Right renal cortex interstitium (tissue), 3 donors: ENCODE measurements at places on chromosomes 12 and 14. TPM values are rescaled to one million over a fixed set of nuclear protein-coding genes. Genes with fewer than 3 reads are reported as not detected.

DNA sequence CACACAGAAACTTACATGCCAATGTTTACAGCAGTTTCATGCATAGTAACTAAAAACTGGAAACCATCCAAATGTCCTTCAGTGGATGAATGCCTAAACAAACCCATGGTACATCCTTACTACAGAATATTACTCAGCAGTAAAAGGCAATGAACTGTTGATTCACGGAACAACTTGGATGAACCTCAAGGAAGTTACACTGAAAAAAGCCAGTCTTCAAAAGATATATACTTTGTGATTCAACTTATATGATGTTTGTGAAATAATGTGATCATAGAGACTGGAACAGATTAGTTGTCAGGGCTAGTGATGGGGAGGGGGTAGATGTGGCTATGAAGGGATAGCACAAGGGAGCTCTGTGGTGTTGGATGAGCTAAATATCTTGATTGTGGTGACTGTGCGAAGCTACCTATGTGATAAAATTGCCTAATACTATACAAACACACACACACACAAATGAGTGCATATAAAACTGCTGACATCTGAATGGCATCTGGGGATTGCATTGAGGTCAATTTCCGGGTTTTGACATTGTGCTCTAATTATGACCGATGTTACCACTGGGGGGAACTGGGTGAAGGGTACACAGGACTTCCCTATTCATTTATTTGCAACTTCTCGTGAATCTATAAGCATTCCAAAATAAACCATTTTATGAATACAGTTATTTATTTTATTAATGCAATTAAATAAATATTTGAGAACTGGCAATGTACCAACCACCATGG lies 94.3 kb downstream of the RIN3 start:
- DNase-seq = no peak

DNA sequence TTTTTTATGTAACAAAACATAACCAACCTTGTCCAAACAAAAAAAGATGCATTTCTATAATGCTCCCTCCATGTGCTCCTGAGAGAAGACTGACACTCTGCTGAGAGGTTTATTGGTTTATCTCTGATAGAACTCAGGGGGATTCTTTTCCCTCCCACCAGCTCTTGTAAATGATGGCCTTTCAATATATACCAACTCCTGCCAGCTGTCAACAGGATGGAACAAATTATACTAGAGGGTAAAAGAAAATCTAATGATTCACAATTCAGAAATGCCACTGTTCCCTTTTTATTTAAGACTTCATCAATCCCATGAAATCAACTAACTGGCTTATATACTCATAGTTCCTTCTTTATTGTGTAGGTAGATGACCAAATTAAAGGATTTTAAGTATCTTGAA lies 25.4 kb downstream of the PSMC1 start:
- DNase-seq = no peak

DNA sequence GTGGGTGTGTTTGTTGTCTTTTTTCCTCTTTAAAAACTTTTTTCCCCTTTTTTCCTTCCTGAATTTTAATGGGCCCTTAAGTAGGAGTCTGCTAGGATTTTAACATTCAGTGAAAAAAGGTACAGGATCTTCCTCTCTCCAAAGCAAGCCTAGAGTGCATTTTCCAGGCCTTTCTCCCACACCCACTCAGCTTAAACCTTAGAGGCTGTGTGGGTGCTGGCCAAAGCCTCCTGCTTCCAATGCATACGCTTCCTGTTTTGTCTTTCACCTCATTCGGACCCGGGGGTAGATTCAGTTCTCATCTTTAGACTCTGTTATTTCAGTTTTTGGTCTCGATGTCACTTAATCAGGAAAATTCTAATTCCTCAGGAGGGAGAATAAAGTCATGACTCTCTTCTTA lies 51.2 kb downstream of the TMEM30B start:
- DNase-seq = no peak

GRCh38 chr12:96549341-96549740 lies 60.0 kb downstream of the CFAP54 start:
- no peak for DNase-seq

- no peak for DNase-seq
These were observed 110.4 kb downstream of the DAD1 start for GRCh38 chr14:22478670-22479069.

GRCh38 chr12:26047401-26048226 lies 77.2 kb downstream of the BHLHE41 start:
- DNase-seq = no peak

The TMEM30B gene
- polyA plus RNA-seq = 13.7 TPM

The RHNO1 gene
- polyA plus RNA-seq = 47.6 TPM

The RFX4 gene
- polyA plus RNA-seq = not detected

The PROX2 gene
- 0.39 TPM for polyA plus RNA-seq

The KLRF1 gene
- polyA plus RNA-seq = 0.78 TPM
